ENCODE measurements at places on chromosomes 5 and 9. TPM values are rescaled to one million over a fixed set of nuclear protein-coding genes. Genes with fewer than 3 reads are reported as not detected.

DNA sequence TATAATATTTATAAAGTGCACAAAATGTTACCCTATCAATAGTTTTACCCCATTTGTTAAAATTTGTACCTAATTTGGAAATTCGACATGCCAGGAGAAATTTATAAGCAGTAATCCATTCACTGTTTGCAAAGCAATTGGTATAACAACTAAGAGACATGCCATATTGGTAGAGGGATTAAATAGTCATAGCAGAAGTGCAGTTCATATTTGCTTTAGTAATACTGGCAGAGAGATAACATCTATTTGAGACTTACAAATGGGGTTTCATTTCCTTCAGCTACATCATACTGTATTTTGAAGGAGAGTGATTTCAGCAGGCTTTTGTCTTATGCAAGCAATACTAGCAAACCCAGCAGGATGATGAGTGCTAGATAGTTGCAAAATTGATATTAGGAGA, 610.4 kb upstream of the CDH10 start:
- H3K27me3 ChIP-seq, result no peaks in the 10 kb centered on the region
- H3K36me3 ChIP-seq, result no peaks in the 10 kb centered on the region
- H3K4me1 ChIP-seq, result no peaks in the 10 kb centered on the region
- no peak overlapping the region for H3K27ac ChIP-seq
- DNase-seq, result no peak

DNA sequence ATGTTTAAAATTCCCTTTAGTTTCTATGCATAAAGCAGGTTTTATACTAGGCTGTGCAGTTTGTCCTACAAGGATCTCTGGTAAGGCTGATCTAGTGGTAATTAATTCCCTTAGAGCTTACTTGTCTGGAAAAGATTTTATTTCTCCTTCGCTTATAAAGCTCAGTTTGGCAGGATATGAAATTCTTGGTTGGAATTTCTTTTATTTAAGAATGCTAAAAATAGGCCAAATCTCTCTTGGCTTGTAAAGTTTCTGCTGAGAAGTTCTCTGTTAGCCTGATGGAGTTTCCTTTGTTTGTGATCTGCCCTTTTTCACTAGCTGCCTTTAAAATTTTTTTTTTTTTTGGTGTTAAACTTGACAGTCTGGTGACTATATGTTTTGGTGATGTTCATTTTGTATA, 237.1 kb upstream of the TLE4 start:
- no peak for DNase-seq
- no peaks in the 10 kb centered on the region for H3K4me1 ChIP-seq
- no peaks in the 10 kb centered on the region for H3K36me3 ChIP-seq
- no peak overlapping the region for H3K27ac ChIP-seq
- H3K27me3 ChIP-seq, result no peaks in the 10 kb centered on the region

DNA sequence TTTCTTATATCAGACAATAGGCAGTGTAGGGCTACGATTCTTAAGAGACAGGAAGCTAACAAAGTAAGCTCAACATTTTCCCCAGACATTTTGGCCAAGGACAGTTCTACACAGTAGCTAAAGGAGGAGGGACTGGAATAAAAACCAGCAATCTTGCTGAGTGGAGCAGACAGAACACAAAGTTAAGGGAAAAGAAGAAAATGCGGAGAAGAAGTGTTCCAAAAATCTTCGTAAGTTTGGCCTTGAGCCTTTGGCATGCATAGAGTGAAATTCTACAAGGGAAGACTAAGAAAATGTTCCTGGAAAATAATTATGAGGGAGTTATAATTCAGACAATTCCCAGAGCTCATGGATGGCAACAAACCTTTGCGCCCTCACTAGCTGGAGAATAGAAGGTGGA, 748.0 kb upstream of the CTNND2 start:
- H3K27ac ChIP-seq, result no peak overlapping the region
- H3K27me3 ChIP-seq, result no peaks in the 10 kb centered on the region
- no peak overlapping the region for H3K4me3 ChIP-seq
- no peaks in the 10 kb centered on the region for H3K4me1 ChIP-seq
- no peak for DNase-seq

- H3K27ac ChIP-seq, result no peak overlapping the region
- DNase-seq, result no peak
- H3K4me3 ChIP-seq, result no peak overlapping the region
- H3K36me3 ChIP-seq, result no peaks in the 10 kb centered on the region
- H3K4me1 ChIP-seq, result no peaks in the 10 kb centered on the region
Measured at GRCh38 chr5:2841208-2841607, 89.7 kb upstream of the IRX2 start.

DNA sequence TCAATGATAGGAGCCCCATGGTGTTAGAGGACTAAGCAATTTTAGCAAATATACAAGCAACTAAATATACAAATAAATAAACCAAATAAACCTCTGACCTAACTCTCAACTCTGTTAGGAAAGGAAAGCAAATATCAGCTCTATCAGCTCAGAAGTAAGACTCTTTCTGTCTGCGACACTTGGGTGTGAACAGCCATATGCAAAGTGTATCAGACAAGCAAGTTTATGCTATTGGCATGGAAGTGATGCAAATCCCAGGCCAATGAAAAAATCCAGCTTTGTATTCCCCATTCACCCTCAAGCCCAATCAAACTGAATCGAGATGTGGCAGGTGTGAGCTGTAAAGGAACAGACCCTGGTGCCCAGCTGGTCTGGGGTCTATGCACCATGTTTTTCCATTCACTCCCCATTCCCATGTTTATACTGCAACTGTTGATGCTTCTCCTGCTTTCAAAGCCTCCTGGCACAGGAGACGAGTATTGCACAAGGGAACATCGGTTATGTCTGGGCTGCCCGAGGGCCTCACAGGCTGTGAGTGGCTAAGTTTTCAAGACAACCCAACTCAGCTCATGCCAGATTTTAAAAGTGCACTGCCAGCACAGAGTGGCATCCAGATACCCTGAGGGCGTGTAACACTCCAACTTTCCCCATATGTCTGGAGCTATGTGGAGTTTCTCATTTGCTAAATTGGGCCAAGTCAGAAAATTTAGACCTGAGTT, 73.1 kb downstream of the FEM1C start:
- no peak overlapping the region for H3K4me3 ChIP-seq
- H3K36me3 ChIP-seq, result no peaks in the 10 kb centered on the region
- H3K4me1 ChIP-seq, result no peaks in the 10 kb centered on the region
- no peak overlapping the region for H3K27ac ChIP-seq

DNA sequence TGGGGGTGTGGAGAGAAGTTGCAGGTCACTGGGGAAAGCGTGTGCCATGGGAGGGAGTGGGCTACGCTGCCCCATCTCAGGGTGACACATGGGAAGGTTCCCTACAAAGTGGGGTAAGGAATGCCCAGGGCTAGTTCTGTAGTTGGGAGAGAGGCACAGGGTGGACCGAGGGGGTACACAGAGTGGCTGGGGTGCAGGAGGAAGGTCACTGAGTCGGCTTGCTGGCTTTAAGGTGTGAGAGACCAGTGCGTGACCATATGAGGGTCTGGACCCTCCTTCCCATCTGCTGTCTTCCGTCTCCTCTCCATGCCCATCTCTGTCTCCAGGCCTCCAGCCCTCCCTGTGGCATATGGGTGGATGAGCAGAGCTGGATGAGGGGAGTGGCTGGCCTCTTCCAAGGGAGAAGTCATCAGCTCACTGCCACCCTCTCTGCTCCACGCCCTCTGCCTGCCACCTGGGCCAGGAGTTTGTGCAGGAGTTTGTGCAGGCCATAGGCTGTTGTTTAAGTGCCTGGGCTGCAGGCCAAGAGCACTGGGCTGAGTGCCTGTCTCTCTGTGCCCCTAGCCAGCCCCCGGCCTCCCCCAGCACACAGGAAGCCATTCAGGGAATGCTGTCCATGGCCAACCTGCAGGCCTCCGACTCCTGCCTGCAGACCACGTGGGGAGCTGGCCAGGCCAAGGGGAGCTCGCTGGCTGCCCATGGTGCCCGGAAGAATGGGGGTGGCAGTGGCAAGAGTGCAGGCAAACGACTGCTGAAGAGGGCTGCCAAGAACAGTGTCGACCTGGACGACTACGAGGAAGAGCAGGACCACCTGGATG, 96.8 kb downstream of the PHF2 start:
- no peaks in the 10 kb centered on the region for H3K27me3 ChIP-seq
- no peak overlapping the region for H3K4me3 ChIP-seq
- no peak for DNase-seq
- no peaks in the 10 kb centered on the region for H3K4me1 ChIP-seq

DNA sequence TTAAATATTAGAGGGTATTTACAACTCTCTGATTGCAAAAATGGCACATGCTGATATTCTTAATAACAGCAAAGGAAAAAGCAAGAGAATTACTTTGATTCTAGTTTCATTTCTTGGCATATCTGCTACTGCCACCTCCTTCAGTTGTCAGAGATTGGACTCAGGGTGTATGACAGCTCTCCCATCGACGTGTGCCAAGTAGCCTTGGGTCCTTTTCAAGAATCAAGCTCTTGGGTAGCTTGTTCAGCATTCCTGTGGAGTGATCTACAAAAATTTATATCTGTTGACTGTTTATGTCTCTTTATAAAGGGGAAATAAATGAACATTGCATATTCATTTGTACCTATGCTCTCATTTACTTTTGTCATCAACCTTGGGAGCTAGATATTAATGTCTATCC, 315.6 kb downstream of the PRR16 start:
- no peaks in the 10 kb centered on the region for H3K27me3 ChIP-seq
- H3K36me3 ChIP-seq, result no peaks in the 10 kb centered on the region
- no peak for DNase-seq

DNA sequence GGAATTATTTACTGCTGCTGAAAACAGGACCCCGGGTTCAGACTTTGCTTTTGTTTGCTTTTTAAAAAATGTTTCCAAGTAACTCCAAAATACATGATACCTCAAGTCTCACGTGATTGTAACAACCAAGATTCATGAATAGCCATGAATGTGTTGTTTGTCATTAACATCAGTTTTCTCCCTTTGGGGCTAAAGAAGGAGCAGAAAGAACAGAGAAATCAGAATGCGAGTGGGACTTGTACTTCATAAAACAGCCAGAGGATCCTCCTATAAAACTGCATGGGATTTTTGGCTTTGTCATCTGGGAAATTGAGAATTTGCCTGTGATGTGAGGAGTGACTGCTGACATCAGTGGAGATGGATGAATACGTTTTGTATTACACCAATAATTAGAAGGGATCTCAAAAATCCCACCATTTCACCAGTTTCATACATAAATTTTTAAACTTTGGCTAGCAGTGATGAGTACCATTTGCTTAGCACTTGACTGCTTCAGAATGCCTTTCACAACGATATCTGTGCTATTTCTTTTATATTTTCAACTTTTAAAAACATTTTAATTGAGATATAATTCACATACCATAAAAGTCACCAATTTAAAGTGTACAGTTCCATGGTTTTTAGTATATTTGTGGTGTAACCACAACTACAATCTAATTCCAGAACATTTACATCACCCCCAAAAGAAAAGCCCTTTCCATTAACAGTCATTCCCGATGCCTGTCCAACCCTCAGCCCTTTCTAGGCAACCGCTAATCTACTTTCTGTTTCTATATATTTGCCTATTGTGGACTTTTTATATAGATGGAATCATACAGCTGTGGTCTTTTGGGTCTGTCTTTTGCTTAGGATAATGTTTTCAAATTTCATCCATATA, 126.9 kb upstream of the ANKRD55 start:
- DNase-seq, result no peak
- H3K4me1 ChIP-seq, result peaks cover 38% of the 10 kb centered on the region
- H3K27ac ChIP-seq, result no peak overlapping the region
- no peaks in the 10 kb centered on the region for H3K27me3 ChIP-seq

DNA sequence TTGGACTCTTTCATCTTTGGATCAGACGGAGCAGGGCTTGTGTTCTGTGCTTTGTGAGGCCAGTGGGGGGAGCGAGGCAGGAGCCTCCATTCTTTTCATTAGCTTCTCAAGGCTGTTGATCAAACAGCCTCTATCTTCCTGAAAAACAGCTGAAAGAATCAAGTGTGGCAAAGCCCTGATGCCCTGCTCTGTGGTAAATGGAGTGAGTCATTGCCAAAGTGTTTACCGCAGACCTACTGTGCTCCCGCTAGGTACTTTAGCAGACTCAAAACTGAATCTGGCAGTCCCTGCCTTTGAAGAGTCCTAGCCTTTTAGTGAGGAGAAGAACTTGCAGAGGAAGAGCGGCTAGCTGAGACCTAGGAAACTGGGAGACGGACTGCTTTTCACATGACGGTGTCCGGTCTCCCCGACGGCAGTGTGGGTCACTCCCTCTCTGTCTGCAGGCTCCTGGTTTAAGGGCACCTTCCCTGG, 3.3 kb downstream of the ANKRD33B start:
- no peak for DNase-seq
- peaks cover 22% of the 10 kb centered on the region for H3K4me1 ChIP-seq
- peaks cover 4% of the 10 kb centered on the region for H3K27me3 ChIP-seq
- H3K4me3 ChIP-seq, result peak overlapping the region; percentile 82
- no peaks in the 10 kb centered on the region for H3K36me3 ChIP-seq

DNA sequence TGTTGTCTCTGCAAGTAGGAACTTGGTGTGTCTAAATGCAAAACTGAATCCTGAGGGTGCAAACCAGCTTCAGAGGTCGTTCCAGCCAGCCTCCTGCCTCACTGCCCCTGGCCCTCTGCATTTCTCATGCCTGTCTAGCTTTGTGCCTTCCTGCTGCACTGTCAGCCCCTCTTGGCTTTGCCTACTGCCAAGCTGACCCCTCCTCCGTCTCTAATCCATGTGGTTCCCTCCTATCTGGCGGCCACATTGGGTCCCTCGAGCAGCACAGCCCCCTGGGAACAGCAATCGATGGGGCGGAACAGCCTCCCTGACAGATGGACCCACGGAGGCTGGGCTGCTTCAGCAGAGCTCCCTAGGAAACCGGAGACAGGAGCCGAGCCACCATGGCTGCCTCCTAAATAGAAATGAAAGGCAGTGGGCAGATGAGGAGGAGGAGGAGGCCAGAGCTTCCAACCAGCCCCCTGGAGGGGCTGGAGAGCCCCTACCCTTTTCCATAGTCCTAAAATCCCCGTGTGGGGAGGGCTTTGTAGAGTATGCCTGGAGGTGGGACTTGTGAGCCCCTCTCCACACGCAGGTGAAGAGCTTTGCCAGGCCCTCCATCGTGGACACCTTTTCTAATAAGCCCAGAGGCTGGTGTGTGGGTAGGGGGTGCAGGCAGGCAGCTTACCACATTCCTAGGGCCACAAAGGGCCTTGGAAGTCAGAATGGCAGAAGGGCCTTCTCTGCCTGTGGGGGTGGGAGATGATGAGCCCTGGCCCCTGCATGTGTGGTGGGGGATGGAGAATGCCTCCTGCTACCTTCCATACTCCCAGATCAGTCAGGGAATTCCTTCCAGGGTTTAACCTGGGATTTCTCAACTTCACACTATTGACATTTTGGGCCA, 9.2 kb upstream of the CXXC5 start:
- H3K4me3 ChIP-seq, result peak overlapping the region; percentile 34
- DNase-seq, result no peak
- H3K36me3 ChIP-seq, result no peaks in the 10 kb centered on the region
- H3K4me1 ChIP-seq, result peaks cover 49% of the 10 kb centered on the region
- no peaks in the 10 kb centered on the region for H3K27me3 ChIP-seq

The PRKACG gene
- not detected for total RNA-seq

The ASTN2 gene
- total RNA-seq, result 12.4 TPM

All from tibial nerve (tissue), 4 donors.